ENCODE measurements at places on chromosomes 3 and 15. TPM values are rescaled to one million over a fixed set of nuclear protein-coding genes. Genes with fewer than 3 reads are reported as not detected.

DNA sequence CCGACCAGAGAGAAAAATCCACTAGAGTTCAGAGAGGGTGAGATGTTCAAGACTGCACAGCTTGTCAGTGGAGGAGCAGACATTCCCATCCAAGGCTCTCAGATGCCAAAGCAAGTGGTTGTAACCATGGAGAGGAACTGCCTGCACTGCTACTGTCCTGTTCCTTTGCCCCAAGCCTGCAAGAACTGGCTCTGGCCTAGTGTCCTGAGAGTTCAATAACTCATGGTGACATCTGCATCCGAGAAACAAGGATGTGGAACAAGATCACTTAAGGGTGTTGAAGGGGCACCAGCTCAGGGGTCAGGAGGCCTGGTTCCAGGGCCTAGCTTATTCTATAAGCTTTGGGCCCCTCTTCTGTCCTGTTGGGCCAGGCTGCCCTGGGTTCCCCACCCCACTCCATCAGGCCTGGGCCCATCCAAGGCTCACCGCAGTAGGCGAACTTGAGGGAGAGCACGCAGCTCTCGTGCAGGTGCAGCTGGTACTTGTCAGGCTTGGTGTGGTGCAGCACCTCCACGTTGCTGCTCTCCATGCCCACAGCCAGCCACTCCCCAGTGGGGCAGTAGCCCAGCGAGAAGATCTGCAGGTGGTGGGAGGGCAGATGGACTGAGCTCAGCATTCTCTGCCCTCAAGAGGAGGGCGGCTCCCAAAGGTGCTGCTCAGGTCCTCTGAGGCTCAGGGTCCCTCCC is 45.6 kb downstream of the TLE3 start:
- DNase-seq = no peak

- no peak for DNase-seq
Measured at GRCh38 chr3:182464513-182465145, 328.7 kb upstream of the ATP11B start.

DNA sequence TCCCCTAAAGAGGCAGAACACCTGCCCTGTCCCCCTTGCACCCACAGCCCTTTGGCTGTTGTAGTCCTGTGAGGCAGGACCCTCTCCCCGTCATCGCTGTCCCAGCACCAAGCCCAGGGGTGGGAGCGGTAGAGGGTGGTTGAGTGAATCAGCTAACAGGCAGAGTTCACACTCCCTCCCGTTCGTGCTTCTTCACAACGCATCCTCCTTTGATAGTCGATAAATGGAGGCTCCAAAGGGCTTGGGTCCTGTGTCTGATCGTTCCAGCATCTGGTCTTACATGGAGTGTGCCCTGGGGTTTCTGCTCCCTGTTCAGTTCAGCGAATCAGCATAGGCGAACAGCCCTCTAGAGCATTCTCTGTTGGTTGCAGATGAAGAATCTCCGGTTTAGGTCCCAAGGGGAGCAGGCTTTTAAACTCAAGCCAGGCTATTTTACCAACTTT is 820 bp upstream of the HMCES start:
- DNase-seq = peak; percentile 5

DNA sequence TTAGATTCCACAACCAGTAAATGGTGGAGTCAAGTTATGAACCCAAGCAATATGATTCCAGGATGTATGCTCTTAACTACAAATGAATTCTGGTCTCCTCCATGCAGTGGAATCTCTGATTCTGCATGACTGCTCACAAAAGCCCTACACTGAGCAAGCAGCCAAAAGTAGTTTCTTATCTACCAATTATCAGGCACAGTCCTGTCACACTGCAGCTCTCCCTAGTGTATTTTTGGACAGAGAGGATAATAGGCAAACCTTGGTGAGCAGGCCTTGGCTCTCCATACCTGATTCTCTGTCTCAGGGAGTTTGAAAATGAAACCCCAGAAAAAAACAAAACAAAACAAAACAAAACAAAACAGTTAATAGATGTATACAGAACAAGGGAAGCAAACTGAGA is 3.5 kb upstream of the SSR3 start:
- no peak for DNase-seq

DNA sequence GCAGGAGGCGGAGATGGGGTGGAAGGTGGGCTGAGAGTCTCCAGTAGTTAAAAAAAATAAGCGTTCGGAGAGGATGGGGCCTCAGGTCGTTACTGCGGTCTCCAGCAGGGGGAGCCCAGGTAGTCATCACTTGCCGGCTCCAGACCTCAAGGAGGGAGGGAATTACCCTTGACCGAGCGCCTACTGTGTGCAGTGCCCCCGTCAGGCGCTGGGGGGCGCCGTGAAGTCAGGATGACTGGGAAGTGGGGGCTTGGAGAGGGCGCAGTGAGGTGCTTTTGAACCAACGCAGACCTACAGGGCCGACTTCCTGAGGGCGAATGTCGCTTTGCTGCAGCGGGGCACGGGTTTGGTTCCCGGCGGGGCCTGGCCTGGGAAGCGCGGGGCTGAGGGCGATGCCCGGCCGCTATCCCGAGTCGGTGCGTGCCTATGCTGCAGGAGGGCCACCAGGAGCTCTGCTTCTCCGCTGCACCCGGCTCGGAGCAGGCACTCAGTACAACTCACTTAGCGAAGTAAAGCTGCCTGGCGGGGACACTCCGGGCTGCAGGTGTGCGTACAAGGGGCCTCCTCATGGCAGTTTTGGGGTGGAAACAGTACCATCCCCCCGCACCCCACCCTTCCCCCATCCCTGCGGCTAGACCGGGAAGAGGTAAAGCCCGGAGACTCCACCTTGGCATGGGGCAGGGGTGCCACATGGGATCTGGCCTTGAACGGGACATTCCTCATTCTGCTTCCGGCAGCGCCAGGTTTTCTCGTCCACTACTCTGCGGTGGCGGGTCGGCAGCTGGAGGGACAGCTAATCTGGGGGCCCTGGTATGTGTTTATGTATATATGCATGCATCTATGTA is 79.8 kb downstream of the RHCG start:
- DNase-seq = peak; percentile 86

DNA sequence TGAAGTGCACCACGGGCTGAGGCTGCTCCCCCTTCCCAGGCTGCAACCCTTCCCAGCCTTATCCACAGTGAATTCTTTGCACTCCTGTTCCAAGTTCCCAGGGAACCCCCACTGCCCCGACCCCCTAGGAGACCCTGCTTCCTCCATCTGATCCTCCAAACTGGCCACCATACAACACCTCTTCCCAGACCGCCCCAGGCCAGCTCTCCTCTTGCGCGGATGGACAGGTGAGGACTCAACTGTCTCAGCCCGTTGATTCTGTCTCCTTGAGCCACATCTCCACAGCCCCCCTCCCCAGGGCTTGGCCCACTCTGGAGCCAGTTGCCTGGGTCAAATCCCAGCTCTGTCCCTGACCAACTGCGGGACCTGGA is 21.7 kb downstream of the GRIP2 start:
- no peak for DNase-seq

DNA sequence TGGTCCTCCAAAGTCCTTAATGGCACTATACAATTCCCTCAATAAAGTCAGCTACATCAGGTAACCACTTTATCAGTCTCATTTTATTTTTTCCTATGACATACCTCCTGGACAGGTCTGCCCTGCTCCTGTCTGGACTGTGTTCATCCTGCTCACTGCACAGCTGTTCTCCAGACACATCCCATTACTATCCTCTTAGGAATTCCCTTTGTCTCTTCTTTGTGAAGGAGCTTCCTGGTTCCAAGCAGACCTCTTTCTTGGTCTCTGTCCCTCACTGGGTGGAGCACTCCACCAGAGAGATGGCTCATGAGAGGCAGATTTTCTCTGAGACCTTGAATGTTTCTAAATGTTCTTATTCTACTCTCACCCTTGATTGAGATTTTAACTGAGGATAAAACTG is 60.1 kb downstream of the KY start:
- DNase-seq = no peak

DNA sequence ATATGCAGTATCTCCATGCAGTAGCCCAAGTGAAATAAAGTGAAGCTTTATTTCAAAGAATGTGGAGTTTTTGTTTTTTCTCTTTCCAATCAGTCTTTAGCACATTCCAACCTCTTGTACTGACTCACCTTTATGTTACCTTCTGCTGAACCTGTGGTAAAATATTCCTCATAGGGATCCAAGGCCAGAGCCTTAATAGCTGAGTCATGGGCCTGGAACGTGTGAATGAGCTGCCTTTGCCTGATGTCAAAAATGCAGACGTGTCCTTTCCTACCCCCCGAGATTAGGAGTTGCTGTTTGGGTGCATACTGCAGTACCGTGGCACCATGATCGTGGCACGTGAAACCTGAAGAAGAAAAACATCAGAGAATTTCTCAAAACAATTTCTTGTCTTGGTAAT is 108.5 kb downstream of the GLDN start:
- no peak for DNase-seq

DNA sequence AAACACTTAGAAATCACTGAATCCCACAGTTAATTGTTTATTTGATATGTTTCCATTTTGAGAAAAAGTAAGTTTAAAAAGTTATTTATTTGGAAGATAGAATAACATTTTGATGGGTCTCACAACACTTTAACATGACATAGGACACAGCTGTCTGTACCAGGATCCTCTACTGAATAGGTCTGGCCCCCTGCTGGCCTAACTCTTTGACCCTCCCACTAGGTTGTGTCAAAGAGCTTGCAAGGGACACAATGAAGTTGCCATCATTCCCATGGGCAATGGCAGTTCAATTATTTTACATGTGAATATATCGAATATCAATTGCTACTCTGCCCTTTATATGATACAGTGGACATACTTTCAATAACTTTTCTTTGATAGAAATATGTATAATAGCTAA is 138.9 kb downstream of the EPHA3 start:
- peak; percentile 23 for DNase-seq

- DNase-seq = no peak
Measured at GRCh38 chr3:36524560-36524959, 144.3 kb downstream of the STAC start.

GRCh38 chr3:101038393-101038792 is 45.2 kb upstream of the ABI3BP start:
- no peak for DNase-seq

- DNase-seq = no peak
Measured at GRCh38 chr15:75037685-75038084, 14.3 kb downstream of the PPCDC start.

DNA sequence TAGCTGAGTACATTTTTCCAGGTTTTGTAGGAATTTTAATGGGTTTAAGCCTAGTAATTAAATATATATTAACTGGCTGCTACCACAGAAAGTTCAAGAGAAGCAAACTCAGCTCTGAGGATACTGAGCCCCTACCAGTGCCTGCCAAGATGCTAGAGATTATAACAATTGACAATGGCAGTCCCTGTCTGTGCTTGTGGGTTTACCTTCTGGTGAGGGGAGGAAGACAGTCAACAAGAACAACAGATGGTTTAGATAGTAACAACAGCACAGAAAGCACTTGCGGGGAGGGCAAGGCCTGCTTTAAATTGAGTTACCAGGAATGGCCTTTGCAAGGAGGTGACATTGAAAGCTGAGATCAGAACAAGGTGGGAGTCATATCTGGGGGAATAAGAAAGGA is 56.6 kb upstream of the ARHGEF3 start:
- DNase-seq = no peak

- no peak for DNase-seq
Measured at GRCh38 chr3:30044515-30044914, 561.9 kb upstream of the TGFBR2 start.

DNA sequence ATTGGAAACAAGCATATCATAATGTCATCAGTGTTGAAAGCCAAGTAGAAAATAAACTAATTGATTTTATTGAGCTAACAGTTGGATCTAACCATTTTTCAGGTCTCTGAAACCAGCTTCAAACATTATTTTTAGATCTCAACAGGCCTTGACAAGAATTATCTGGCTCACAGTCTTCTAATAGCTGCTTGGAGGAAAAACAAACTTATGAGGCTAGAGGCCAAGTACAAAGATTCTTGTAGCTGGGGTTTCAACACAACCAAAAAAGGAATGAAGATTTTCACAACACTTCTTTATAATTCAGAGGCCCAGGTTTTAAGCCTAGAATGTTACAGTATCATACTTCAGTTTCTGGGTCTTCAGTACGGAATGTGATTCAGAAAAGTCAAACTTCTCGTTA is 3.7 kb downstream of the SETMAR start:
- no peak for DNase-seq

- no peak for DNase-seq
Measured at GRCh38 chr3:182519569-182519968, 273.7 kb upstream of the ATP11B start.

DNA sequence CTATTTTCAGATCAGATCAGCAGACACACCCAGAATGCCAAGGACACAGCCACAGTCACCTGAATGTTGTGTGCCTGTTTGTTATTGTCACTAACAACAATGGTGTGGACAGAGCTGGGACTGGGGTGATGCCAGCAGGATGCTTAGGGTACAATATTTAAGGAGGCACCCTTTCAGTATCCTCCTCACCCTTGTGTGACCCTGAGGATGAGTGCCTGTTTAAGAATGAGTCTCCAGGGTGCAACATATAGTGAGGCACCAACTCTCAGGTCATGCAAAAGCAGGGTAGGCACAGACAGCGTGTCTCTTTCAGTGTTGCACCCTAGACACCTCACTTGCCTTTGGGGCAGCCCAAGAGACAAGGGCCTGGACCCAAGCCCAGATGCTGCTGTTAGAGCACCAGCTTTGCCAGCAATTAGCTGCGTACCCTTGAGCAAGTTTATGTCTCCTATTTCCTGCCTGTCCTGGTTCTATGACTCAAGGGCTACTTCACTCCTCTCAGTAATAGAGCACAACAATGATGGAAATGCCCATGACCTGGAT is 122.6 kb downstream of the AQP9 start:
- no peak for DNase-seq

- DNase-seq = peak; percentile 75
Measured at GRCh38 chr15:47196048-47196447, 521.3 kb upstream of the SEMA6D start.

DNA sequence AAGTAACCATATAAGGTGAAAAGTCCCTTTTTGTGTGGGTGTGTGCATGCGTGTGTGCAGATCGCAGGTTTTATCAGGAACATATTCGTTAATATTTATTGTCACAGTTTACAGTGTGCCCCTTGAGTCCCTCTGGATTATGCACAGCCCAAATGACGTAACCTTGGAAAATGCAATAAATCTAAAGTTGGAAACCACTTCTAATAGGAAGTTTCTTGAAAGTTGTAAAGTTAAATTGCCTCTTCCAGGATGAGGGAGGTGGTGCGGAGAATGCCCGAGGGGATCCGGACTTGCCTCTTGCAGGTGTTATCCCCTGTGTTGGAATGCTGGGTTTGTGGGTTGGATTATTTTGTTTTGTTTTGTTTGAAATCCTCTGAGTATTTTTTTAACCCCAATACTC is 143.3 kb downstream of the CMSS1 start:
- no peak for DNase-seq

GRCh38 chr3:188227442-188227841 is 73.5 kb downstream of the LPP start:
- DNase-seq = no peak

- DNase-seq = no peak
Measured at GRCh38 chr15:51588966-51589365, 33.6 kb downstream of the DMXL2 start.

- no peak for DNase-seq
Measured at GRCh38 chr3:127671523-127672428, 976 bp upstream of the ABTB1 start.

MCCC1 gene
- 30.6 TPM for total RNA-seq

SLC22A14 gene
- total RNA-seq = not detected

GBE1 gene
- 16.8 TPM for total RNA-seq

STAC gene
- 0.93 TPM for total RNA-seq

UNC45A gene
- total RNA-seq = 73.8 TPM

GP9 gene
- not detected for total RNA-seq

TRAIP gene
- total RNA-seq = 33.4 TPM

EDC3 gene
- total RNA-seq = 69.8 TPM

SLC2A2 gene
- total RNA-seq = not detected

LRRC31 gene
- total RNA-seq = not detected

SENP5 gene
- 44.4 TPM for total RNA-seq

ADPRH gene
- 3.5 TPM for total RNA-seq

MAP3K13 gene
- 20.7 TPM for total RNA-seq

MKRN3 gene
- total RNA-seq = 3.8 TPM

RPL15 gene
- total RNA-seq = 2,075 TPM
